Transverse colon (tissue), 4 donors: ENCODE measurements at places on chromosomes 7 and 10.

DNA sequence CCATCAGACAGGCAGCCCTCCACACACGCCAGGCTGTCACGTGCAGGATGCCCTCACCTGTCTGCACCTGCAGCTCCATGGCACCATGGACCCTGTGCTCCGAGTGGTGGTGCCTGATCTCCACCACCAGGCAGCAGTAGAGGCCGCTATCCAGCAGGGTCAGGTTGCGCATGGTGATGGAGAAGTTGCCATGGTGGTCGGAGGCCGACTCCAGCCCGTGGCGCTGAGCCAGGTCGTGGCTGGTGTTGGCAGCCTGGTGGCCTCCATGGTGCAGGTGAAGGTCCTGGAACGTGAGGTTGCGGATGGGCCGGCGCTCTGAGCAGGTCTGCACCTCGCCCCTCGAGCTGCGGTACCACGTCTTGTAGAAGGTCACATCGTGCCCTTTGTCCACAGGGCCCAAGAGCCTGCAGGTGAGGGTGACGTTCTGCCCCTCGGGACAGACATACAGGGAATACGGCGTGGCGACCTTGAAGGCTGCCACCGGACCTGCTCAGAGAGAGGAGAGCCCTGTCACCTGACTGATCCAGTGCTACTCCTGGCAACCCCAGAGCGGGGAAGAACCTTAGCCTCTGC, 11.7 kb downstream of the VSIR start:
- DNase-seq, result no peak
- no peaks in the 10 kb centered on the region for H3K36me3 ChIP-seq

DNA sequence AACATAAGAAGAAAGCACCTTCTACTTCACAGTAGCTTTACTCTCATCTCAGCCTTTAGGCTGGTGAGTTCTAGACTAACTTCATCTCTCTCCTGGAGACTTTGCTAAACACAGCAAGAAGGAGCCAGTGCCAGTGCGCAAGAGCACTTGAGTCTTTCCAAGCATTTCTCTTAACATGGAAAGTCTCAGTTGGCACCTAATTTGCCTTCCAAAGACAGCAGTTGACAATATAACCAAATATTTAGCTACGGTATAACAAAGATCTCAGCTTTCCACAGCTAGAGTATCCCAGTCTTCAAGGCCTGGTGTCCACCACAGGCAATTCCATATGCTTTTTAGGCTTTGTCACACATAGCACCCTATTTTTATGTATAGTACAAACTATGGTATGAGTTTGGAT, 1204.9 kb downstream of the CNTNAP2 start:
- no peak overlapping the region for H3K27ac ChIP-seq
- H3K4me3 ChIP-seq, result no peak overlapping the region
- no peak for DNase-seq
- H3K36me3 ChIP-seq, result no peaks in the 10 kb centered on the region
- H3K27me3 ChIP-seq, result no peaks in the 10 kb centered on the region
- H3K4me1 ChIP-seq, result no peaks in the 10 kb centered on the region

- no peak overlapping the region for H3K4me3 ChIP-seq
- H3K36me3 ChIP-seq, result no peaks in the 10 kb centered on the region
- H3K4me1 ChIP-seq, result no peaks in the 10 kb centered on the region
- no peaks in the 10 kb centered on the region for H3K27me3 ChIP-seq
- H3K27ac ChIP-seq, result no peak overlapping the region
Observed at GRCh38 chr10:94490789-94491039, 54.9 kb upstream of the HELLS start.

DNA sequence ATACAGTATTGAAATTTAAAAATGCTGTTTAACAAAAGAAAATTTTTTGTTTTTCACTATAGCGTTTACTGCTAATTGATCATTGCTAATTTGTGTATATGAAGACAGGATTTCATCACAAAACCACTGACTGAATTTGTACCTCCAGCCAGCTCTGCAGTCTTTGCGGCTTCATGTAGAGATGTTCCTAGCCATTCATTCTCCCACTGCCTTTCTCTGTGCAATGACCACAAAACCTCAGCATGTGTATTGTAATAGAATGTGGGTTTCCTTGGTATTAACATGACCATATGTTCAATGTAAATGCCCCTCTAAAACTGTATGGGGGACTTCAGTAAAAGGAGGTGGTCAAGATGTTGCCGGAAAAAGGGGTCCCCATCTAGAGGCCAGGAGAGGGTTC, 81.1 kb upstream of the STEAP1B start:
- no peaks in the 10 kb centered on the region for H3K36me3 ChIP-seq
- H3K4me1 ChIP-seq, result peaks cover 7% of the 10 kb centered on the region
- H3K4me3 ChIP-seq, result no peak overlapping the region
- no peak overlapping the region for H3K27ac ChIP-seq
- H3K27me3 ChIP-seq, result peaks cover 4% of the 10 kb centered on the region
- DNase-seq, result no peak
